B cell (primary cell): ENCODE measurements at places on chromosomes 6 and 20.

GRCh38 chr6:11978169-11978987 is 33.7 kb upstream of the HIVEP1 start:
- DNase-seq = no peak
- H3K27ac ChIP-seq = no peak overlapping the region
- no peaks in the 10 kb centered on the region for H3K36me3 ChIP-seq

DNA sequence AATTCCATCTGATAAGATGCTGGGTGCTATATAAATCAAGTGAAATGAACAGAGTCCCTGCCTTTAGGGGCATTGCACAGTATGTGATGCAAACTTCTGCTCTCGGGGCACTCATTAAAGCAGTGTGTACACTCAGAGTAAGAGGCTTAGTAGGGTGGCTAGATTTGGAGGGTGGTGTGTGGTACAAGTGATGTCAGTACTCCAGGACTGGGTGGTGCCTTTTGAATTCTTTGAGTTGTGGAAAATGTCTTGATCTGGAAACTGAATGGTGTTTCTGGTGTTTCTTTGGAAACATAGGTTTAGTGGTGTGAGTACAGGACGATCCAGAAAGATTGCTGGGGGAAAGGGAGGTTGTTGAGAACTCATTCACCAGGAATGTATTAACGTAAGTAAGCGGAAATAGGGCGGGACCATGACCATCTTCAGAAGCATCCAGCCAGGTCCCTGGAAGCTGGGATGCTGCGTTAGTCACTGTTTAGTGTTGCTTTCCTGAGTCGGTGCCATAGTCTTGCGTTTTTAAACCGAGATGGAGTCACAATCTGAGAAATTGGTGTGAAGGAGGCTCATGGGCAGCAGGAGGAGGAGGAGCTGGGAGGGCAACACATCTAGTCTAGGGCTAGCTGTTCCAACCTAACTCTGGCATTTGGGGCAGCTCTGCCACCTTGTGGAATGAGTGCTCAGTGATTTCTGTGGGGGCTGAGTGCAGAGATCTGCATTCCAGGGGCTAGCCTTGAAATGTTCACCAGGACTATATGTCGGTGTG is 70.3 kb downstream of the SCAND1 start:
- H3K27me3 ChIP-seq = no peaks in the 10 kb centered on the region
- H3K4me3 ChIP-seq = no peak overlapping the region
- peak overlapping the region; percentile 16 for H3K27ac ChIP-seq
- H3K36me3 ChIP-seq = peaks cover 26% of the 10 kb centered on the region
- no peaks in the 10 kb centered on the region for H3K4me1 ChIP-seq
- DNase-seq = peak; percentile 68

DNA sequence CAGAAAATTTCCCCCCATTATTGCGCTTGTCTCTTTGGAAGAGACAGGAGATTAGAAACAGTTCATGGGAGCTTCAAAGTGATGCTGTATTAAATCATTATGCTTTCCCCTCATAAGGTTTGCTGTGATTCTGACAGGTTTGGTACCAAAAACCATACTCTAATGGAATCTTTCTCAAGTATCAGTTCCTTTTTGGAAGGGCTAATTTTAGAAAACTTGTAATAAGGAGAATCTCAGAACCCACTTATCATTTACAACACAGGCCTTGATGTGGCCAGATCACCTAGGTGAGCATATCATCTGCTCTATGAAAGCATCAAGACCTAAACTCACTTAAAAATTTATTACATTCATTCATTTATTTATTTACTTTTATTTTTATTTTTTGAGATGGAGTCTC is 51.2 kb downstream of the TP53INP2 start:
- no peak overlapping the region for H3K4me3 ChIP-seq
- no peak for DNase-seq
- no peak overlapping the region for H3K27ac ChIP-seq
- H3K4me1 ChIP-seq = no peaks in the 10 kb centered on the region
- H3K36me3 ChIP-seq = peaks cover 23% of the 10 kb centered on the region
- H3K27me3 ChIP-seq = no peaks in the 10 kb centered on the region

DNA sequence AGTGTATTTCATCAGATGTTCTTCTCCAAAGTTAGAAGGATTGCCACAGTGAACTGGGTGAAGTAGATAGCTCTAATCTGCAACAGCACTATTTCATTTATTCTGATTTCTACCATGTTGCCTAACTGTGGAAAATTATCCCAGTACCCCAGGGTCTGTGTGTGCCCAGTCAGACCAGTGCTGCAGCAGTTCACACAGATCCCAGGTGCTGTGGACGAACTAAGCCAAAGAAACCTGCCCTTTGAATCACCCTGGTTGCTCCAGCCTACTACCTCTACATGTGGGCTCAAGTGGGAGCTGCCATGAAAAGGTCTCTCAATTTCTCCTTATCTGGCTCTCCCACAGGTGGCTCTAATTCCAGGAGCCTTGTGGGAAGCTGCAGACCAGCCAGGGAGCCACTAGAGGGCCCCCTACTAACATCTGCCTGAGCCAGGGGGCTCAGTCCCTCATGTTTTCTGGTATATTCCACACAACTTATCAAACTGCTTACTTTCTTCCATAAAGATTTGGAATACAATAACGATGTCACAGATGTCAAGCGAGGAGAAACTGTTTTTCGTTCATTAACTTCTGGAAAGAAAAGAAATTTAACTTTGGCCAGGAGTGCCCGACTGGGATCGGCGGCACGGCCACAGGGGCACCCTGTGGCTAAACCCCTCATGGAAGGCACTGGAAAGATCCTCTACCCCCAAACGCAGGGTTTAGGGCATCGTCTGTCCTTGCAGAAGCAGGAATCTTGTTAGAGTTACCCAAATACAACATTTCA is 31.6 kb upstream of the LY86 start:
- DNase-seq = peak; percentile 70
- H3K36me3 ChIP-seq = peaks cover 1% of the 10 kb centered on the region
- no peak overlapping the region for H3K4me3 ChIP-seq
- no peaks in the 10 kb centered on the region for H3K4me1 ChIP-seq

DNA sequence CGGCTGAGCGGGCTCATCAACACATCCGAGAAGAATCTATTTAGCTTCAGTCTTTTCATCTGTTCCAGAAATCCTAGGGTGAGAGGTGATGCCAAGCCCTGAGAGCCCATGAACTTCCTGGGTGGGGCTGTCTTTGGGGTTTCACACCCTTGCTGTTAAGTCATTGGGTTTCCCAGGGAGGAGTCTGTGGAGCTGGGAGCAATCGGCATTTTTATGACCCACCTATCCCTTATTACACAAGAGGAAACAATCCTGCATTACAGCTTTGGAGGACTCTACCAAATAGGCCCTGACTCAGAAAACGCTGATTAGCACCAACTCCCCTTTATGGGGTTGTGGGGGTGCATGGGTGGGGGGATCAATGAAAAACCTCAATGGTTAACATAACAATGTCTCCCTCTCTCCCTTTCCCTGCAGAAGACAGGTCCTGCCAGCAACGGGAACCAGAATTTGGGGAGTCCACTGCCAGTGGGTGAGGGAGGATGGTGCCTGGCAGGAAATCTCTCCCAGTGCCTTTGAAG is 46.3 kb downstream of the EZR start:
- no peak overlapping the region for H3K27ac ChIP-seq
- no peaks in the 10 kb centered on the region for H3K27me3 ChIP-seq
- H3K36me3 ChIP-seq = peaks cover 31% of the 10 kb centered on the region
- no peaks in the 10 kb centered on the region for H3K4me1 ChIP-seq

- H3K36me3 ChIP-seq = no peaks in the 10 kb centered on the region
- H3K27ac ChIP-seq = peak overlapping the region; percentile 72
- DNase-seq = no peak
- no peaks in the 10 kb centered on the region for H3K27me3 ChIP-seq
Measured at GRCh38 chr20:3901028-3901705, 12.0 kb downstream of the PANK2 start.

GRCh38 chr6:137167702-137168377 is 5.6 kb downstream of the IL22RA2 start:
- no peak overlapping the region for H3K27ac ChIP-seq
- H3K4me3 ChIP-seq = no peak overlapping the region
- peaks cover 73% of the 10 kb centered on the region for H3K4me1 ChIP-seq
- no peak for DNase-seq

DNA sequence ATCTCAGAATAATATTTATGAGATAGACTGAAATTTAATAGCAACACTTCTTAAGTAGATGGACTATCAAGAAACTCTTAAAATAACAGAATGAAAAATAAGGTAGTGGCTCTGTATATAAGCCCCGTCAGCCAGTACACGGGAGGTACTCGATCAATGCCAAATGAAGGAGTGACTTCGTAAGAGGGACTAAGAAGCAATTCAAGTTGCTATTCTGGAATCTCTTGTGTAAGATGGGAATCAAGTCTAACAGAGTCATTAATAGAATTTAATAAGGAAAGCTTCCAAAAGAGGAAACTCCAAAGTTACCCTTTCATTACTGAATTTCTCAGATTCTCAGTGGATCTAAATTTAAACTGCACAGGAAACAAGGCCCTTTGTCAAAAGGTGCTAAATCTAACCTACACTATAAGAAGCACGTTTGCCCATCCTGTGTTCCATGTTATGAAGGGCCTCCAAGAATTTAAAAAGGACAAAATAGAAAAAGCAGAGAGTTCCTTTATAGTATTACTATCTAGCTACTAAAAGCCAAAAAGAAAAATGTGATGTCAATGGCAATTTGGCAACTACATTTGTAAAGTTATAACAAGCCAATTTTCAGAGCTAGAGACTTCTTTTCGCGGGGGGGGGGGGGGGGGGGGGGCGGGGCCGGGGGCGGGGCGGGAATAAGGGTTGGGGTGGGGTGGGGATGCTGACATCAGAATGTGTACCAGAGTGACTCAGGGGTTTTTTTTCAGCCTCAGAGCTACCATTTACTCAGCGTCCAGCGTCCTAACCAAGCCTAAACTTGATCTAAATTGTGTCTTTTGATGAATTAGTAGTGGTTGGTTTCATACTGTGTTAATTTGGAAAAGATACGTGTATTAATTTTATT is 200.6 kb downstream of the GMPR start:
- H3K4me3 ChIP-seq = no peak overlapping the region
- H3K27me3 ChIP-seq = no peaks in the 10 kb centered on the region
- H3K27ac ChIP-seq = no peak overlapping the region
- no peaks in the 10 kb centered on the region for H3K36me3 ChIP-seq

GRCh38 chr6:39887692-39888450 is 46.4 kb downstream of the MOCS1 start:
- H3K4me3 ChIP-seq = no peak overlapping the region
- no peak for DNase-seq
- no peaks in the 10 kb centered on the region for H3K36me3 ChIP-seq
- no peak overlapping the region for H3K27ac ChIP-seq

DNA sequence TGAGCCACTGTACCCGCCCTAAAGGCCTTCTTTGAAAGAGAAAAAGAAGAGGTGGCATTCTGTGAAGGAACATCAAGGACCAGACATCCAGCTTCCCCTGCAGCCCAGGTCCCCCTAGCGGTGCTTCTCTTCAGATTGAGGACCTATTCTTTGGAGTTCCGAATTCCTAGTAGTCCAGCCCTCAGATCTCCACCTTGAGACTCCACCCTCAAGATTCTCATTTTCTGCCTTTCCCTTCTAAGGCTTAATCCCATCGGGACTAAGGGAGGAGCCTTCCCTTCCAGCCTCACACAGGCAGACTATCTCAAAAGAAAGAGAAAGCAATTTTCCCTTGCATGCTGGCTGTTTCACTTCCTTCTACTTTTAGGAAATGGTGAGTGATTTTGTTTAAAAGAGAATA is 32.5 kb downstream of the MUC22 start:
- peak; percentile 55 for DNase-seq
- peaks cover 12% of the 10 kb centered on the region for H3K4me1 ChIP-seq
- no peaks in the 10 kb centered on the region for H3K27me3 ChIP-seq
- H3K27ac ChIP-seq = peak overlapping the region; percentile 33
- peak overlapping the region; percentile 31 for H3K4me3 ChIP-seq
- no peaks in the 10 kb centered on the region for H3K36me3 ChIP-seq

DNA sequence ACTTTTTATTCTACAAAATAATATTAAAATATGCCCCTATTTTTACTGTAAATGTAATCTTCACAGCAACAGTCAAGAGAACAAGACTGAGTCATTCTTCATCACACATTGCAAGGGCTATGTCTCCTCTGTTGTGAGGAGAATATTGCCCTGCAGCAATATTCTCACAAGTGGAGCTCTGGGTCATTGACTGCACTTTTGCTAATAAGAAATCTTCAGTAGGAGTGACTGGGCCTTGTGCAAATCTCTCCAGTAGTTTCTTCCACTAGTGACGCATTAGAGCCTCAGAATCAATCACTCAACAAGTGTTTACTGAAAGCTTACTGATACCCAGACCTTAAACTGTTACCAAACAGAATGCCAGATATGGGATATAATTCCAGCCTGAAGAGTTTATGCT is 49.1 kb downstream of the LAMA2 start:
- no peaks in the 10 kb centered on the region for H3K4me1 ChIP-seq
- H3K27me3 ChIP-seq = no peaks in the 10 kb centered on the region
- no peak overlapping the region for H3K27ac ChIP-seq
- no peaks in the 10 kb centered on the region for H3K36me3 ChIP-seq
- no peak for DNase-seq

- H3K4me1 ChIP-seq = no peaks in the 10 kb centered on the region
- H3K36me3 ChIP-seq = no peaks in the 10 kb centered on the region
- H3K27me3 ChIP-seq = no peaks in the 10 kb centered on the region
- H3K27ac ChIP-seq = no peak overlapping the region
- no peak overlapping the region for H3K4me3 ChIP-seq
- DNase-seq = no peak
Measured at GRCh38 chr6:138653435-138653834, 120.1 kb upstream of the CCDC28A start.

DNA sequence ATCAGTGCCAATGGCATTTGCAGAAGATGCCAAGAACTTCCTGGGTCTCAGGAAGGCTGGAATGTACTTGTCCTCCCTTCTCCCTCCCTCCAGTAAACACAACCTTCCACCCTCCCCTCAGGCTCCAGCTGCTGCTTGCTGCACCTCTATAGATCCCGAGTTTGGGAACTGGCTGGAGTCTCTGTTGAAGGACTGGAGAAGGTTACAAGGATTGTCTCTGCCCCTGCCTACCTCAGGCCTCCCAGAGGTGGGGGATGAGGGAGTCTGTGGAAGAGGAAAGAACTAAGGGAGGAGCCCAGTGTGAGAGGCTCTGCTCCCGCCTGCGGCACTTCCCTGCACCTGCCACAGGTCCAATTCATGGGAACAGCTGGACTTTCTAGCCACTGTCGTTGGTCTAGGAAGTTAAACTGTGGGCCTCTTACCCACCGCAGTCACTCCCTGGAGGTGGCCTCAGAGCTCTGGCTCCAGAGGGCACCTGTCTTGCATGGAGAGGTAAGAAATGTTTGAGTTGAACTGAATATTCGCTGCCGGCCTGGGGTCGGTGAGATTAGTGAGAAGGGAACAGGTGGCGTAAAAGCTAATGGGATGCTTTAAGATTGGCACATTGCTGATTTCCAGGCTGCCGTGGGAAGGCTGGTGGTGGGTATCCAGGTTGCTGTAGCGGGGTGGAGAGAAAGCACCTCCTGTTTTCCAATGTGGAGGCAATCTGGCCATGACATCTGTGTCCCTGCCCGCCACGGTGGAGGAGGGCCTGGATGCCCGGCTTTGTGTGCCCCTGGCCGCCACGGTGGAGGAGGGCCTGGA is 54.3 kb downstream of the PPP1R14C start:
- no peak overlapping the region for H3K4me3 ChIP-seq
- no peaks in the 10 kb centered on the region for H3K27me3 ChIP-seq
- no peak overlapping the region for H3K27ac ChIP-seq
- DNase-seq = no peak
- H3K36me3 ChIP-seq = no peaks in the 10 kb centered on the region

GRCh38 chr6:166005401-166005943 is 162.2 kb downstream of the TBXT start:
- H3K27ac ChIP-seq = no peak overlapping the region
- DNase-seq = no peak
- H3K4me1 ChIP-seq = no peaks in the 10 kb centered on the region
- H3K27me3 ChIP-seq = peaks cover 7% of the 10 kb centered on the region
- no peaks in the 10 kb centered on the region for H3K36me3 ChIP-seq
